Fibroblast of lung (primary cell): ENCODE measurements at places on chromosomes 2 and 18. TPM values are rescaled to one million over a fixed set of nuclear protein-coding genes. Genes with fewer than 3 reads are reported as not detected.

The C1QL2 gene
- not detected in 2 replicates for total RNA-seq

The PARD6G gene
- total RNA-seq = 2.1 and 3.1 TPM in 2 replicates

DNA sequence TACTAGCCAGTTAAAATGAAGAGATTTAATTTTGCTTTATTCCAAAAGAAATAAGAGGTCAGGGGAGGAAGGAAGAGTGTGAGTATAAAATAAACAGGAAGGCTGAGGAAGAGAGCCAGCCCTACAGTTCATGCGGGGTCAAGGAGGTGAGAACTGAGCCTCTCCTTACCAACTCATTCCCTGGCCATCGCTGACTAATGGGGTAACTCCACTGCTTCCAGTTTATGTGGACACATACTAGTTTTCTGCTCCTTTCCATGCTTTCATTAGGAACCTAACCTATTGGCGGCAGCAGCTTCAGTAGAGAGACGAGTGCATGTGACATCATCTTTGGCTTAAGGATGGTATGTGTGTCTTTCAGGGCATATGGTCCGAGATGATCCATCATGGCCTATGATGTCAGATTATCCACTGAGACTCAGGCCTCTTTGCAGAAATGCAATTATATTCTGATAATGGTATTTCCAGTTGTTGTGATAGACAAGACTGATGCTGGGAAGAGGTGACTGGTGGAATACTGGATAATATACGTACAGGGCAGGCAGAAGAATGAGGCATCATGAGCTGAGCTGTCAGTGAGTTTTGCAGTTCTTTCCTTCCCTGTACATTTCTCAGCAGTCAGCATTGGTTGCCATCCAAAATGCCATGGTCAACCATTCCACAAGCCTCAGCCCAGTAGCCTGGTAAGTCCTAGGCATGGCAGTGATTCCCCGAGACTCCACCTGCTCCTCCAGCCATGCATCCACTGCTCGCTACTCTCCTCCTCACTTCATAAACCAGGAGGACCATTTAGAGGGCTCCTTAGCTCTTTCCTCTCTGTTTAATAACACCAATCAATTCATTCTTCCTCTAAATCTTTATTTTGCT is 184.6 kb upstream of the OSR1 start:
- no peak overlapping the region for H3K27ac ChIP-seq
- H3K4me3 ChIP-seq = no peak overlapping the region
- peaks cover 15% of the 10 kb centered on the region for H3K4me1 ChIP-seq
- DNase-seq = peak; percentile 28
- no peaks in the 10 kb centered on the region for H3K36me3 ChIP-seq

GRCh38 chr18:13605901-13606300 is 120.5 kb downstream of the FAM210A start:
- H3K27me3 ChIP-seq = no peaks in the 10 kb centered on the region
- no peaks in the 10 kb centered on the region for H3K4me1 ChIP-seq
- no peak for DNase-seq

- no peak overlapping the region for H3K4me3 ChIP-seq
- no peaks in the 10 kb centered on the region for H3K27me3 ChIP-seq
- no peak overlapping the region for H3K27ac ChIP-seq
These were observed 31.0 kb downstream of the INO80D start for GRCh38 chr2:206054952-206055351.

- peak; percentile 96 for DNase-seq
- H3K27me3 ChIP-seq = no peaks in the 10 kb centered on the region
- peak overlapping the region; percentile 72 for H3K27ac ChIP-seq
- H3K4me3 ChIP-seq = peak overlapping the region; percentile 13
- H3K36me3 ChIP-seq = no peaks in the 10 kb centered on the region
These were observed 10.0 kb upstream of the ADAM17 start for GRCh38 chr2:9565436-9566153.

- no peak overlapping the region for H3K27ac ChIP-seq
- peak; percentile 55 for DNase-seq
- no peaks in the 10 kb centered on the region for H3K4me1 ChIP-seq
- H3K4me3 ChIP-seq = no peak overlapping the region
- no peaks in the 10 kb centered on the region for H3K27me3 ChIP-seq
These were observed 17.2 kb downstream of the SULT1C2 start for GRCh38 chr2:108305901-108306300.
